Activated CD4-positive, alpha-beta memory T cell treated with anti-CD3 and anti-CD28 coated beads for 36 hours (primary cell): ENCODE measurements at places on chromosomes 1 and 21.
A peak's percentile ranks its signal among the peaks of the same experiment; 100 is the strongest.

- peak; percentile 67 for DNase-seq
These were observed 5.2 kb downstream of the TMCO1 start for GRCh38 chr1:165763442-165763841.

GRCh38 chr1:196466166-196466565 lies 142.1 kb downstream of the KCNT2 start:
- DNase-seq: no peak

GRCh38 chr1:209150114-209150513 lies 433.4 kb upstream of the CAMK1G start:
- no peak for DNase-seq

- peak; percentile 19 for DNase-seq
These were observed 20.4 kb upstream of the GNG12 start for GRCh38 chr1:67853704-67854103.

- DNase-seq: no peak
These were observed 30.7 kb downstream of the CD247 start for GRCh38 chr1:167487614-167488013.

GRCh38 chr1:226322986-226323385 lies 14.0 kb upstream of the LIN9 start:
- DNase-seq: no peak

DNA sequence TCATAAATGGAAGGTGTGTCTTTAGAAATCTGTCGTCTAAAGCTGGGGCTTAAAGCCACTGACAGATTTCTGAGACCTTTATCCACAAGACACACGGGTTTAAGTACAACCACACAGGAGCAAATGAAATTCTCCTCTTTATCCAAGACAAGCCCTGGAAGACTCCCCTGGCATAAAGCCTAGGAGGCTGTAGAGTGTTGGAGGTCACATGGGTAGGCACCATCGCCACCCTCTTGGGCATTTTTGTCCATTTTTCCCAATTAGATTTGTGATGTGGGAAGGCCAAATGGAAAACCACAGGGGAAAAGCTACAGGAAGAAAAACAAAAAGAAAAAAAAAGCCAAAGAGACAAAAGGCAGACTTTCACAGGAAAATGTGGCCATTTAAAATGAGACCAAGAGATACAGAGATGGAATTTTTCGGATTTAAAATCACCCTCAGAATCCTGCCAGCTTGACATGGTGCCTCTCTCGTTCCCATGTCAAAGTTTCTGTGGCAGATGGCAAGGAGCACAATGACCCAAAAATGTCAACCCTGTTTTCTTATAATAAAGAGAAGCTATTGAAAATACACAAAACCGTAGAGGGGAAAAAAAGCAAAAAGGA lies 91.9 kb downstream of the PLD5 start:
- DNase-seq: no peak

DNA sequence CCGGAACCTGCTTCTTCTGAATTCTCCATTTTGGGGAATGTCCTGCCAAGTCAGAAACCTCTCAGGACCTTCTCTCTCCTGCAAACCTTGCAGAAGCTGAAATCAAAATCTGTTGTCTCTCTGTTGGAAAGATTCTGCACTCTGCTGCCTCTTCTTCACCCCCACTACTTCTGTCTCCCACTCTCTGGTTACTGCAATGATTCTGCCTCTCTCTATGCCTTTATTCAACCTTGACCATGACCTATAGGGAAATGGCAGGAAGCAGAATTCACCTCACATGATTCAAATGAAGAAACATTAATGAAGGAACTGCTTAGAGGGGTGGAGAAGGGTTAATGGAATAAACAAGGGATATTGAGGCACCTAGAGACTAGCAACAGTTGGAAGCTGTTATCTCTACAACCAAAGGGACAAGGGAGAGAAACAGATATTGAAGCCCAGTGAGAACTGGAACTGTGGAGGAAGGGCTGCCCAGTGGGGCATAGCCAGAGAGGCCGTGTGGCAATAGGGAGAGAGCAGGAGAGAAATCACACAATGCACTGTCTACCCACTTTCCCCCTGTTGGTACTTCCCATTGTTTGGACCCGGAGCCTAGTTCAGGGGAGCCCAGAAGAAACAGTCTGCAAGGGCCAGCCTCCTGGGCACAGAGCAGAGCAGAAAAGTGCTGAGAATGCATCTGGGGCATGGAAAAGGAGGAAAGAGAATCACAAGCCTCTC lies 76.1 kb upstream of the JUN start:
- no peak for DNase-seq

GRCh38 chr1:49102752-49103151 lies 326.1 kb upstream of the BEND5 start:
- DNase-seq: no peak

GRCh38 chr1:40232444-40232843 lies 15.3 kb upstream of the TMCO2 start:
- DNase-seq: peak; percentile 81

GRCh38 chr1:13451399-13451965 lies 41.2 kb downstream of the PRAMEF20 start:
- DNase-seq: no peak

DNA sequence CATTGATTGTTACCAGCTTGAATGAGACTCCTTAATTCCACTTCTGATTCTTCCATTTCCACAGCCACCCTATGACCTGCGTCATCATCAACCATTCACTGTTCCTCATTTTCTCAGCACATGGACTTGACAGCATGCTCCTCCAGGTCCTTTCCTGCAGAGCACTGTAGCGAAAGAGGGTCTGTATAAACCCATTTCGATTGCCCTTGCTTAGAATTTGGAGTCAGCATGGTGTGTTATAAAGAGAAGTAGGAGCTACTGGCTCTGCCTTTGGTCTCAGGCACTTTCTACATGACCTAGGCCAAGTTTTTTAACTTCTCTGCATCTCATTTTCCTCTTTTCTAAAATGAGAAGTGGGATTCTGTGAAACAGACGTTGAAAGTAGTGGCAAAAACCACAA lies 133.8 kb downstream of the AK5 start:
- DNase-seq: no peak

- no peak for DNase-seq
These were observed 5.3 kb downstream of the IGSF9 start for GRCh38 chr1:159940006-159940620.

- no peak for DNase-seq
These were observed 147.0 kb upstream of the FMN2 start for GRCh38 chr1:239944666-239945065.

- peak; percentile 73 for DNase-seq
These were observed 2.3 kb downstream of the ZBTB37 start for GRCh38 chr1:173870252-173871075.

DNA sequence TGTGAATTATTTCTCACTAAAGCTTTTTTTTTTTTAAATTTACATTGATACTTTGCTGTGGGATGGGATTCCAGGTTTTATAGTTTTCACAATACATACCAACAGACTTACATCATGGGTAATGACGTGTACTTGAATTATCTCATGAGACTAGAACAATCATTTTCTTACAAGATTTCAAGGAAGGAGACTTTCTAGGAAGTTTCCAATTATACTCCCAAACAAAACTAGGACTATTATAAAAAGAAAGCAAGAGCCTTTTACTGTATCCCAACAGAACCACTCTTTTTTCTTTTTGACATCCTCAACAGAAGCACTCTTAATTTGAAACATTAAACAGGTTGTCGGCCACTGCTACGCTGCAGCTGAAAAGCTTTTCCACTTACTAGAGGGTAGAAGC lies 48.7 kb downstream of the TESK2 start:
- no peak for DNase-seq

- DNase-seq: no peak
These were observed 46.9 kb upstream of the LHX8 start for GRCh38 chr1:75087278-75087677.

- no peak for DNase-seq
These were observed 19.7 kb downstream of the STUM start for GRCh38 chr1:226568077-226568831.

- no peak for DNase-seq
These were observed 1.1 kb downstream of the TBX19 start for GRCh38 chr1:168281603-168282325.

GRCh38 chr1:212959266-212960220 lies 9.2 kb downstream of the VASH2 start:
- DNase-seq: no peak

DNA sequence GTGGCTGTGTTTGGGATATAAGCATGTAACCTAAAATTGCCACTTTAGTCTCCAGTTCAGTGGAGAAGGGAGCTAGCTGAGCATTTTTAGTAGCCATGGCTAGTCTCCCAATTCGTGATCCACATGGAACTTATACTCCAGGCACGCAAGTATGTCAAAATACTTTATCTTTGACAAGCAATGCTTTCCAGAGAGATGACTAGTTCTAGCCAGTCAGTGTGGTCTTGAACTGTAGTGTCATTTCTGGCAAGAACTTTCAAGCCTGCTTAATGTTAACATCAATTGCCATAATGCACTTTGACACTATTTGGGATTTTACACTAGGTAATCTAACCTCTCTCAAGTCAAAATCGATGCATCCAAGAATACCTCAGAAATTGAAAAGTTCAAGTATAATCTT lies 660.0 kb downstream of the PTPRC start:
- no peak for DNase-seq

DNA sequence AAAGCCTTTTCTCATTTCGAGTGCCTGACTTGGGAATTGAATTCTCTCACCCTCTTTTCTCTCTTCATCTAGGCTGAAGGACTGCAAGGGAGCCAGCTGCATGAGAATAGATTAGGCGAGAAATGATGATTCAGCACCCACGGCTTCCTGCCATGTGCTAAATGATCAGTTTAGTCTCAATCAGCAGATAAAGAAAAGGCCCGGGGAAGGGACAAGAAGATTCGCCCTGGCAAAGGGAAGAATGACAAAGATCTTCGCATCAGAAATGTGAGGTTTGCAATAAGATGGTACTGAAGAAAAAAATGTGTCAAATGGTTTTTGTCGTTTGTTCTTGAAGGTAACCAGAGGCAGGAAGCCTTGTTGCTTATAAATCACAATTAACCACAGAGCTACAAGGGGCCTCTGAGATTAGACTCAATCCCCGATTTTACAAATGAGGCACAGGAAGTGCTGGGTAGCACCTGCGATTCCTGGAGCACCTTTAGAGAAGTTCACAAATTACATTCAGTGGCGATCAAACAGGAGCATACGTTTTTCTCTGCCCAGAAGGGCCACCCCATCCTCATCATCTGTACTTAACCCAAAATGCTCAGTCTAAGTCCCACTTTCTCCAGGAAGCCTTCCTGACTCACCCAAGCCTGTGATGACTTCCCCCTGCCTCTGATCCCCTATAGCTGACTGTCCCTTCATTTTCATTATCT lies 183.4 kb downstream of the ZNF281 start:
- DNase-seq: peak; percentile 61

DNA sequence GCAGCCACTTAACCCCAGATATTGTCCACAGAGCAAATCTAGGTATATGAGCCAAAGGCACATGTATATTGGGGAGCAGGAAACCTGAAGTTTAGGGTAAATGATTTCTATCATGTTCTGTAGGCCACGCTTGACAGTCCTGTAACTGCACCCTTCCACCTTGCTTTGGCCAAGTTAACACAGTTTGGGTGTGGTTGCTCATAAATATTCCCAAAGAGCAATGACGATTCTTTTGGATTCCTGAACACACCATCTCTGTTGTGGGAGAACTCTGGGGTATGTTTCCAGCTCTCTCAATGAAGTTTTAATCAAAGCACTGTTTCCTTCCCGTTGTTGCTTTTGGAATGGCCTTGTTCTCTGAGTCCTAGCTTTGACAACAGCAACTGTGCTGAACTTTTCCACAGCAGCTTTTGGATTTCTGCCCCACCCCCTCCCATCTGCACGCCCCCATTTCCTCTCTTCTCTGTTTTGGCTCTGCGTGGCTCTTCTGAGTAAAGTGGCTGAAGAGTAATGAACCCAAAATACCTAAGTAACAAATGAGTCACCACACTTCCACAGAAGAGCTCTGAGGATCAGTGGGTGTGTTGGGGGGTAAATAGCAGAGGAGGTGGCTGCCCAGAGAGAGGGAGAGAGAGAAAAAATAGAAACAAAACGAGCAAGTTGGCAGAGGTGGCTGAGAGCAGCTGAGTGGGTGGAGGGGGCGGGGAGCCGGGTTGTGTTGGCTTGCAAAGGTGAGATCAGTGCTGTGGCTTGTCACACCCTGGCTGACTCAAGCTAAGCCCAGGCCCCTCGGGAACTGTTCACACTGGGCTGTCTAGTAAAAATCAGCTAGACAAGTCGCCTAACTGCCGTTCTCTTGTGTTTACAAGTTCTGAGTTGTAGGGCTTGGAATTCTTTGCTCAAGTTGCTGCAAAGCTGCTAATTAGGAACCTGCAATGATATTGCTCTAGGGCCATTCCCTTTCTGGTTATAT lies 26.9 kb upstream of the RAP1A start:
- DNase-seq: peak; percentile 99

- DNase-seq: no peak
These were observed 147.0 kb downstream of the TNFSF18 start for GRCh38 chr1:172903581-172904220.

DNA sequence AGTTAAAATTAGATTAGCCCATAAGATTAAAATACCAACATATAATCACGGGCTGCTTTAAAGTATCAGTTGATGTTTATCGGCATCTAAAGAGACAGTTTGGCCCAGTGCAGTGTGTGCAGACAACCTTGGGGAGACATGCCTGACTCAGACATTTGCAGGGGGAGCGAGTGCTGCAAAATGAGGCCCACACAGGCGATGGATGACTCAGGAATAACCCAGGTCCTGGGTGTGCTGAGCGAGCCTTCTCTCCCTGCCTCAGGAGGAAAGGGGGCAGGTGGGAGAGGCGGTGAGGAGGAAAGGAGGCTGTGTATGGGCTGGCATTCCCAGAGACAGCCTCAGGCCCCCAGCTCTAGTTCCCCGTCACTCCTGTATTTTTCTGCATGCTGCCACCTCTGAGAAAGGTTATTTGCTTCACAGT lies 9.0 kb downstream of the SLC9A1 start:
- DNase-seq: peak; percentile 13

GRCh38 chr1:53121319-53122172 lies 20.9 kb downstream of the SLC1A7 start:
- DNase-seq: peak; percentile 19

DNA sequence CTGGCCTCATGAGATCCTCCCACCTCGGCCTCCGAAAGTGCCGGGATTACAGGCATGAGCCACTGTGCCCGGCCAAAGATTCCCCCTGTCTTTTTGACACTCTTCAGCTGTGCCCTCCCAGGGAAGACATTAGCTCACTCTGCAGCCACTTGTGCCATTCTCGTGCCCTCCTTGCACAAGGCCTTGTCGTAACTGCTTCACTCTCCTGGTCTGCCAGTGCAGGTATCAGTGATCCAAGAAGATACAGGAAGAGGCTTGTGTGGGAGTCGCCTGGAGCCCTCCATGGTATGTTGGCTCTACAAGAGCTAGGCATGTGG lies 22.0 kb upstream of the WDR26 start:
- DNase-seq: no peak

DNA sequence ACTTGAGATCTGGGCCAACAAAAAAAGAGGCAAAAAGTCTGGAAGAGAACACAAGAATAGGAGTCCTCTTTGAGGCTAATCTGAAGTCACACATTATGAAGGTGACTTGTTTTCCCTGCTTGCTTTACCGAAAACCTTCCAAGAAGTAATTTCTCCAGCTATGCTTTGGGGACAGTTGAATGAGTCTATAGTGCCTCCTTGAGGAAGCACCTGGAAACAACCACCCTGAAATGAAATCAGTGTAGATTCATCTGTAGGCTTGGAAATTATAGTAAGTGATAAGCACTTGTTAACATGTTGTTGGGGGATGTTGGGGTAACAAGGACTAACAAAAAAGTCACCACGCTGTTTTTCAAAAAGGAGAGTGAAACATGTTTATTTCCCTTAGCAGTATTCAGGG lies 23.4 kb upstream of the RPTN start:
- no peak for DNase-seq

GRCh38 chr1:48777219-48777895 lies 666 bp upstream of the BEND5 start:
- DNase-seq: no peak

- DNase-seq: no peak
These were observed 27.2 kb upstream of the ERG start for GRCh38 chr21:38525454-38525853.

GRCh38 chr1:8394456-8395321 lies 76.8 kb downstream of the SLC45A1 start:
- peak; percentile 67 for DNase-seq
